ENCODE measurements at places on chromosomes 5 and 9. TPM values are rescaled to one million over a fixed set of nuclear protein-coding genes. Genes with fewer than 3 reads are reported as not detected.

The SLC6A7 gene
- total RNA-seq, result not detected

The ANKRD31 gene
- 0.47 TPM for total RNA-seq

The ZDHHC11B gene
- total RNA-seq, result not detected

The NEURL1B gene
- 0.05 TPM for total RNA-seq

The TSSK1B gene
- total RNA-seq, result not detected

The CD14 gene
- total RNA-seq, result 0.31 TPM

The EQTN gene
- total RNA-seq, result not detected

The GFRA3 gene
- not detected for total RNA-seq

The FGF10 gene
- total RNA-seq, result not detected

The PPP2R2B gene
- 0.12 TPM for total RNA-seq

The CLIC3 gene
- total RNA-seq, result not detected

The TMEM8B gene
- 2.0 TPM for total RNA-seq

The MYMK gene
- total RNA-seq, result not detected

The SPINK9 gene
- total RNA-seq, result not detected

The CER1 gene
- total RNA-seq, result not detected

The OGN gene
- not detected for total RNA-seq

The NR6A1 gene
- 2.3 TPM for total RNA-seq

The PCDHGC4 gene
- not detected for total RNA-seq

The MCIDAS gene
- total RNA-seq, result not detected

The SYNPO gene
- not detected for total RNA-seq

The SH3RF2 gene
- 0.02 TPM for total RNA-seq

The RFESD gene
- total RNA-seq, result 4.2 TPM

The CNTNAP3 gene
- total RNA-seq, result not detected

The SLIT3 gene
- total RNA-seq, result 1.1 TPM

The DOK3 gene
- total RNA-seq, result 5.2 TPM

The SLC46A2 gene
- not detected for total RNA-seq

The CDC25C gene
- total RNA-seq, result 7.9 TPM

The PTGER4 gene
- total RNA-seq, result 53.0 TPM

The GFI1B gene
- total RNA-seq, result not detected

The FUT7 gene
- 0.09 TPM for total RNA-seq

The FBP2 gene
- not detected for total RNA-seq

The ZNF879 gene
- 3.8 TPM for total RNA-seq
